NCI-H1092 (cell line): ENCODE measurements at places on chromosomes 6 and 20.
A peak's percentile ranks its signal among the peaks of the same experiment; 100 is the strongest.

DNA sequence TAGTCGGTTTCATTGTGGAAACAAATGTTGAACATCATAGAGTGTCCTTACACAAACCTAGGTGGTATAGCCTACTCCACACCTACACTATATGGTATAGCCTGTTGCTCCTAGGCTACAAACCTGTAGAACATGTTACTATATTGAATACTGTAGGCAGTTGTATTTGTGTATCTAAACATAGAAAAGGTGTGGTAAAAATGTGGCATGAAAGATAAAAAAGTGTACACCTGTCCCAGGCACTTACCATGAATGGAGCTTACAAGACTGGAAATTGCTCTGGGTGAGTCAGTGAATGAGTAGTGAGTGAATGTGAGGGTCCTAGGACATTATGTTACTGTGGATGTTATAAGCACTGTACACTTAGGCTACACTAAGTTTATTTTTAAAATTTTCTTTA, 103.0 kb downstream of the ZFAND3 start:
- DNase-seq = no peak

DNA sequence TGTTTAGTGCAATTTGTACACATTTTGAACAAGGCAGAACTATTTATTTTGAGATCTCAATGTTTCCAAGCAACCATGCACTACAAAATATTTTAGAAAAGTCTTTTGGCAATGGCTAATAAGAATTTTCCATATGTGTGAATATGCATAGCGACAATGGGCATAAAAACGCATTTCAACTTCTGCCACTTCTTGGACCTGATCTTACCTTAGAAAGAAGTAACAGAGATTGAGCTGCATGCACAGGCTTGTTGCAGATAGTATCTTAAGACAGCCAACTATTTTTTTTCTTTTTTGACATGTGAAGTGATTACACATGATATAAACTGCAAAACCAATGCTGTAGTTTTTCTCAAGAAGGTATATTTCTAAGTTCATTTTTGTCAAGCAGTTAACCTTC, 210.4 kb upstream of the PHACTR1 start:
- DNase-seq = no peak

GRCh38 chr6:153790048-153790447, 249.0 kb upstream of the OPRM1 start:
- no peak for DNase-seq

- peak; percentile 19 for DNase-seq
Measured at GRCh38 chr20:13221673-13222318, 722 bp downstream of the ISM1 start.

- no peak for DNase-seq
Measured at GRCh38 chr20:50727792-50728485, 3.4 kb upstream of the PARD6B start.

- no peak for DNase-seq
Measured at GRCh38 chr20:4817230-4817671, 95.5 kb downstream of the PRND start.

GRCh38 chr20:53750827-53751619, 157.4 kb upstream of the ZNF217 start:
- DNase-seq = no peak

- no peak for DNase-seq
Measured at GRCh38 chr6:98539741-98540140, 294.6 kb upstream of the POU3F2 start.

DNA sequence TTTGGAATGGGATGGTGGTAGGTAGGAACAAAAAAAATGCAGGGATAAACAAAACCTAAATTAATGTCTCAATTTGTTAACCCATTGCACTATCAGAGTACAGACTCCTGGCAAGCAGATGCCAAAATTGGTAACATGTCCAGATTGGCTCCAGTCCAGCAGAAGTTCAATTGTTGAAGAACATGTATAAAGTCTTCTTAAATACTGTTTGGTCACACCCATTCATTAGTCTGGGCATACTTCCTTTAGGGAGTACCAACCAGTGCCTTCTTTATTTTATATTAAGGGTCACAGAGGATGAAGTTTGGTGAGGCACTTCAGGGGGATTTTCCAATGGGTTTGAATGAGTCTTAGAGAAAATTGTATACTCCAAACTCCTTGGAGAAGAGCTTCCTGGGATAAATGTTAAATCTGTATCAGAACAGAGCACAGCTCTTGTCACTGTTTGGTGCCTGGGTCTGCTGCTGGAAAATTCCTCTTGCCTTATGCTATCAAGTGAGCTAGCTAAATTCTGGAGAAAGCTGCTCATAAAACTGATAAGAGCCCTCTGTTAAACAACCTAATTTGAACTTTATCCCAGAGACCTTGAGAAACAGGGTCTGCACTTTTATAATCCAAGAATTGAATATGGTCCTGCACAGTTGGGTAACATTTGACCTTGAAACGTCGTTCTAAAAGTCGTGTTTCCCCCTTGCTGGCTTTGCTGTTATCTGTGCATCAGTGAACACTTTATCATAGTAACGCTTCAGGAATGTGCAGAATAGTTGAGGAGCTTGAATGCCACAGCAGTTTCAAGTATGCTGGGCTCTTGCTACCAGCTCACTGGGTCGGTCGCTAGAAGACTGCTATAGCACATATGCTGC, 334.1 kb upstream of the CITED2 start:
- DNase-seq = no peak

DNA sequence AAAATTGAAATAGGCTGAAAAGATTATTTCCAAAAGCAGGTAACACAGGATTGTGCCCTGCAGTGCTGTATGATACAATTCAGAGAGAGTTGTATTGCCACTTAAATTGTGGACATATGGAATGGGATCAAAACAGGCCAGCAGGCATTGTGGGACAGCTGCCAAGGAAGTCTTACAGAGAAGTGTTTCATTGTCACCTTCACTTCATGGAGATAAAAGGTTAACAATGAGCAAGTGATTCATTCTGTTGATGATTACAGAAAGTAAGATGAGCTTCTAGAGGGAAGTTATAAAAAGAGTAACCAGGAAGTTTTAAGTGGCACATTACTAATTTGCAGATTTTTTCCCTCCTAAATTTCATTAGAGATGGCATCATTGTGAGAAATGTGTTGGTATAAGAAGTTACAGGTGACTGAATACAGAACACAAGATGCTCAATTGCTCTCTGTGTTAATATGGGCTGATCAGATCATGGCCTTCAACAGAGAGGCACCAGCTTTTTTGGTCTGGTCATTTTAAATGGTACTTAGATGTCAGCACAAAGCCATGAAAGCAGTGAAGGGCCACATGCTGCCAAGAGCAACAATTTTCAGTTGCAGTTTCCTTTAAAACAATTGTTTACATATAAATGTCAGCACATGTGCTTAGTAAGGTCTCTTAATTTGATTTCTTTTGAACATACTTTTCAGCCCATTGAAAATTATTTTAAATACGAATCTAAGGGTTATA, 402.5 kb upstream of the FKBP1C start:
- no peak for DNase-seq

- DNase-seq = no peak
Measured at GRCh38 chr20:35988910-35989463, 20.6 kb downstream of the CNBD2 start.

DNA sequence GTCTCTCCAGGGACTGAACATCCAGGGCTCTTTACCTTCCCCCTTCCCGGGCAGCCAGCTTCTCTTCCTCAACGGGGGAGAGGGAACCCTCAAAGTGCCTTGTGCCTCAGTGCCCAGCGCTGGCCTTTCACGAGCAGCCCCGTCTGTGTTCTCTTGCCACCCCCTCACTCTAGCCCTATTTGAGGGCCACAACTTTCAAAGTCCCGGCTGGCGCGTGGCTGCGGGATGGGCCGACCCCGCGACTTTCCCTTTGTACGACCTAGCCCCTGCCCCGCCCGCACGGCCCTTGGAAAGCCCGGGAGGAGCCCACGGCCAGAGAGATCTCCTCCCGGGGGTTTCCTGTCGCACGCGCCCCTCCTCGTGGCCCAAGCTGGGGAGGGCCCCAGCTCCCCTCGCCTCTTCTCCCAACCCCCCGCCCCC, 559 bp downstream of the SCRT2 start:
- no peak for DNase-seq

DNA sequence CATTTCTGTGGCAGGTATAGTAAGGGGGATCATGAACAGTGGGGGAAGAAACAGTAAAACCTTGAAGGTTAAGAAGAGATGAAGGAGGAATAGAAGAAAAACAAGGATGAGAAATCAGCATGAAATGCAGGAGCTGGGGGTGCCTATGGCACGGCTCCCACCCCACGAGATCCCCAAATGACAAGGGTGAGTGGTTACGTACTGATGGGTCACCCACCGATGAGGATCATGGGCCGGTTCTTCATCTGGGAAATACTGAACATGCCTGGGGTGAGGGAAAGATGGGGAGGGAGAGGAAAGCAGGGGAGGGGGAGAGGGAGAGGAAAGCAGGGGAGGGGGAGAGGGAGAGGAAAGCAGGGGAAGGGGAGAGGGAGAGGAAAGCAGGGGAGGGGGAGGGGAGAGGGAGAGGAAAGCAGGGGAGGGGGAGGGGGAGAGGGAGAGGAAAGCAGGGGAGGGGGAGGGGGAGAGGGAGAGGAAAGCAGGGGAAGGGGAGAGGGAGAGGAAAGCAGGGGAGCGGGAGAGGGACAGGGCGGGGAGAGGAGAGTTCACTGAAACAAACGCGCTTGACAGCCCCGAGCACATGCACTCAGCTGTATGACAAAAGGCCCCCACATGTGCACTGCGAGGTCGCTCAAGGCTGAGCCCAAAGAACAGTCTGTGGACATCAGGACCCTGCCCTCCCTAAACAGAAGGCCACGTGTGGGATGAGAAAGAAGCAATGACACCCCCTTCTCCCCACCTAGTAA, 25.3 kb downstream of the MOCS1 start:
- DNase-seq = no peak

- DNase-seq = no peak
Measured at GRCh38 chr6:23454080-23454976, 671.7 kb upstream of the NRSN1 start.

DNA sequence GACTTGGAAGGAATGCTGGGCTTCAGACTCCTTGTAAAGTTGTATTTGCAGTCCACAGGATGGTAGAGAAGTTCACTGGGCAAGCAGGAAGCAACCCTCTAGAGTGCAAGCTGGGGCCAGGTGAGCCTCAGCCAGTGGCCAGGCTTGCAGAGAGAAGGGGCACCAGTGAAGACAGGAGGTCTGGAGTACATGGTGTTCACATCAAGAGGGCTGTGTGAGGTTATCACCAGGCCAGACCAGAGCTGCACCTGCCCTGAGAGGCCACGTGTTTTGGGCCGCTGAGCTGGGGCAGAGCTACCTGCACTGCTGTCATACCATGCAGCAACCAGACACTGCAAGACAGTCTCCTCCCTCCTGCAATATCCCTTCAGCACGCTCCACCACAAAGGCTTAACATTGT, 79.0 kb downstream of the SH3BGRL2 start:
- DNase-seq = no peak

DNA sequence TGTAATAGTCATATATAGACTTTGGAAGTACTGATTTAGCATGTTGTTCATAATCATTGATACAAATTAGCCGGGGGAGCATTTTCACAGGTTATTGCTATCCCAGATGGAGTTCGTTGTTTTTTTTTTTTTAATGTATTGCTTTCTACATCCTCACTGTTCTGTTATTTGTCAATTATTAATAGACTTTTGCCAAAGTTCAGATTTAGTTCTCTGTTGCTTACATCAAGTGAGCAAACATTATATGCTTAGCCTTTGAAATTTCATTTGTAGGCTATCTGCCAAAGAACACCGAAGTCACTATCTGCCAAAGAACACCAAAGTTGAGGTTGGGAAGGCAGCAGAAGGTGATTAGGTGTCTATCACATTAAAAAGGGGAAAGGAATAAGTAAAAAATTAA, at the start of gene HAO1:
TSS of gene HAO1 (minus strand) at position 118 of the 400 bp plus-strand sequence. CDS start at position 82, 36 bp downstream.
- DNase-seq = no peak

- no peak for DNase-seq
Measured at GRCh38 chr6:157450931-157451742, 70.1 kb downstream of the ZDHHC14 start.

- no peak for DNase-seq
Measured at GRCh38 chr6:99521633-99522151, 6.5 kb upstream of the USP45 start.

DNA sequence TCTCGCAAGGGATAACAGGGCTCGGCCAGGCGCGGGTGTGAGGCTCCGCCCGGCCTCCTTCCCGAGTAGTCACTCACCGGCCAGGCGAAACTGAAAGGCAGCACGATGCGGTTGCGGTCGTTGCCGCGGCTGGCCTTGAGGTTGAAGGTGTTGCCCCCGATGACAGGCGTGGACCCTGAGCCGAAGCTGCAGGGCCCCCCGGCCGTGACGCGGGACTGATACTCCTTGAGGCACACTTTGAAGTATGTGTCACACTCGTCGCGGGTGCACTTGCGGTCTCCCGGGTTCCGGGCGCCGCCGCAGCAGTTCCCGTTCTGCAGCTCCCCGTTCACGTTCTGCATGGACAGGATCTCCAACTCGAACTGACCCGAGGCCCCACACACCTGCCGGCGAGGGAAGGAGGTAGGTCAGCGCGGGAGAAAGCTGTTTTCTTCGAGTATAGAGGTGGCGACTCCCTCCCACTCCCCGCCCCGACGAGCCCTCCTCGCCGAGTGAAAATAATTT, 1.1 kb downstream of the JAG1 start:
- DNase-seq = peak; percentile 26

DNA sequence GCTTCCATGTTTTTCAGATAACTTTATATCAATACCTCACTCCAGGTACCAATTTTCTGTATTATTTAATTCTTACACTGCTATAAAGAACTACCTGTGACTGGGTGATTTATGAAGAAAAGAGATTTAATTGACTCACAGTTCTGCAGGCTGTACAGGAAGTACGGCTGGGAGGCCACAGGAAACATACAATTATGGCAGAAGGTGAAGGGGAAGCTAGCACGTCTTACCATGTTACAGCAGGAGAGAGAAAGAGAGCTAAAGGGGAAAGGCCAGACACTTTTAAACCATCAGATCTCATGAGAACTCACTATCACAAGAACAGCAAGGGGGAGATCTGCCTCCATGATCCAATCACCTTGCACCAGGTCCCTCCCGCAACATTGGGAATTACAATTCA, 119.1 kb upstream of the BMP5 start:
- DNase-seq = no peak

DNA sequence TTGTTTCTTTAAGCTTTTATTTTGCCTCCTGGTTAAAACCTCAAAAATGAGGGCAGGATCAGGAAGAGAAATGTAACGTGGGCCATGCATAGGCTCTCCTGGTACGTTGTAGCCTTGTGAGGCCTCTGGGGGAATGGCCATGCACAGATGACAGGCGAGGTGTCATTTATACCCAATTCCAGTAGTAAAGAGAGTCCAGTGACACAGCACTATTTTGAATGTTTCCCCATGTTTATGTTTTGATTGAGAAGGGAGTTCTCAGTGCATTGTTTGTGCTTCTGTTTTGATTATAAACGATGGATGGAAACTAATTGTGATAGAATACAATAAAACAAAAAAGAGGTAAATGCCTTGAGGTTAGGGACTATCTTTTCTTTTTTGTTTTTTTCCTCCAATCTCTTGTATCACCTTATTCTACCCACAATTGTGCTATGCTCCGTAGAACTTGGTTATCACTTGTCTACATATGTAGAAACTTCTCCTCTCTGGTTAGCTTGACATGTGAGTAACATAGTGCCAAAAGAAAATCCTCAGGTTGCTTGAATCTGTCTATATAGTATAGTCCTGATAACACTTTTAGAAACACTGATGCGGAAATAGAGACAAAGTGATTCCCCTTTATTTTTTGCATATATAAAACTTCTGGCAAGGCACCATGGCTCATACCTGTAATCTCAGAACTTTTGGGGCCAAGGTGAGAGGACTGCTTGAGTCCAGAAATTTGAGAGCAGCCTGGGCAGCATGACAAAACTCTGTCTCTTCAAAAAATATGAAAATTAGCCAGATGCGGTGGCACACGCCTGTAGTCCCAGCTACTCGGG, 6.9 kb upstream of the SMIM28 start:
- no peak for DNase-seq

GRCh38 chr20:54040531-54040930, 29.9 kb downstream of the BCAS1 start:
- DNase-seq = no peak

GRCh38 chr6:4346659-4347333, 211.4 kb upstream of the ECI2 start:
- no peak for DNase-seq
